ENCODE measurements at places on chromosomes 1 and 21.

DNA sequence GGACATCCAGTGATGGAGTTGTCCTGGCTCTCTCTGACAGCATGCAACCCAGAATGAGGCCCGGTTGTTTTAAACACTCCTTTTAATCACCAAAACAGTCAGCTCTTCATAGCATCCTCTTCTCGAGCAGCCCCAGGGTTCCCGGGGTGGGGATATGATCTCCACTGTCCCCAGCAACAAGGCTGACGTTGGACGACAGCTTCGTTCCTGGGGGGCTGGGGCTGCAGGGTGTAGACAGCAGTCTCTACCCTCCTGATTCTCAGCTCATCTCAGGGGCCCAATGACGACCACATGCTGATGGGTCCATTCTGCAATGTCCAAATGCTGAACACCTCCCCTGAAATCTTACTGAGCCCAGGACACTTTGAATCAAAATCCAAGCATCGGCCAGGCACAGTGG is 27.0 kb downstream of the TRIM11 start:
- DNase-seq = no peak

DNA sequence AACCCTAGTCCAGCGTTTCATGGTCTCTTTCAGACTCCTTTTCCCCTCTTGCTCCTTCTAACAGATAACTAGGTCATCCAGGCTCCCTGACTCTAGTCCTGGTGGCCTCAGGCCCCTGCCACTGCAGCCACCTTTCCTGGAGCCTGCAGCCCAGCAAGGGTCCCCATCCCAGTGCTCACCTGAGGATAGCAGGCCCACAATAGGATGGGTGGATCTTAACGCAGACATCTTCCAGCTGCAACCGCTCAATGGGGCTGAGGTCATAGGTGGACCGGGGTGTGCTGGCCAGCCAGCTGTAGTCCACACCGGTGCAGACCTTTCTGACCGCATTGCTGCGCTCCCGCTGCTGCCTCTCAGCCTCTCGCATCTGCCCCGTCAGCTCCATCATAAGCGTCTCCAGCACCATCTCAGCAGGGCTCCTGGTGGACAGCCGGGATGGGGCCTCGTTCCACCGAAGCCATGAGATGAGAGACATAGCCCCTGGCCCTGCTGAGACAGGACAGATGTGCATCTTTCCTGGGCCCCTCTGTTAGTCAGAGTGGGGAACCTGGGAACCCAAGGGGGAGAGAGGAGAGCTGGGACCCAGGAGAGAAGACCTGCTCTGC is 10.9 kb downstream of the RD3 start:
- DNase-seq = no peak

- DNase-seq = no peak
These were observed 6.2 kb upstream of the PADI4 start for GRCh38 chr1:17301767-17302166.

GRCh38 chr21:37153196-37153934 is 80.3 kb downstream of the TTC3 start:
- DNase-seq = peak; percentile 66

DNA sequence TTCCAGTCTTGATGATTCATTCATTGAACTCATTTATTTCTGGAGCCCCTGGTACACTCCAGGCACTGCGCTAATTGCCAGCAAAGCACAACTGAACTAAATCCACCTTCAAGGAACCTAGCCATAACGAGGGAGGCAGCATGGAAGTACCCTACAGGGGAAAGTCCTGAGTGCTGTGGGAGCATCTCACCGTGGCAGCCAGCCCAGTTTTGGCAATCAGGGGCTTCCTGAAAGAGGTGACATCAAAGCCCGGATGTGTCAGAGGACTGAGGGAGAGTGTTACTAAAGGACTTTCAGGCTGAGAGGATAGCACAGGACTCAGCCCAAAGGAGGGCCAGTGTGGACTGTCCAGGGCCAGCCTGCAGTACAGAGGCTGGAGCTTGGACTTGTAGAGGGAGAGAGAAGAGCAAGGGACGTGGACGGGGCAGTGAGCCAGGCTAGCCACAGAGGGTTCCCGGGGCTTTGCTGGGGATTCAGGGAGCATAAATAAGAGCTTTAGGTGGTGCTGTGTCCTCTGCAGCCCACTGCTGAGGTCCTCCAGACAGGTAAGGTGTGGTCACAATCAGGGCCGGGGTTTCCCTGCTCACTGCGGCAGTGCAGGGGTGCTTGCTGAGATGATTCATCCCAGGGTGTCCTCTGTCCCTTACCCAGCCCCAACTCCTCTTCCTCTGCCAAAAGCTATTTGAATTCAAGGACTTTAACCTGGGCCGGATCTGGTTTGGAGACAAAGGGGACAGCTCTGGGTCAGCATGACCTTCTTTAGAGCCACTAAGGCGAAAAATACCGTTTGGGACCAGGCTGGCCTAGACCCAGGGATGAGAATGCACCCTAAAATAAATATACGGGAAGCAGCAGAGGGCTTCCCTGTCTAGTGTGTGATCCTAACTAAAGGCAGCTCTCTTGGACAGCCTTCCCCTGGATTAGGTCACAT is 128.3 kb downstream of the EDEM3 start:
- no peak for DNase-seq

DNA sequence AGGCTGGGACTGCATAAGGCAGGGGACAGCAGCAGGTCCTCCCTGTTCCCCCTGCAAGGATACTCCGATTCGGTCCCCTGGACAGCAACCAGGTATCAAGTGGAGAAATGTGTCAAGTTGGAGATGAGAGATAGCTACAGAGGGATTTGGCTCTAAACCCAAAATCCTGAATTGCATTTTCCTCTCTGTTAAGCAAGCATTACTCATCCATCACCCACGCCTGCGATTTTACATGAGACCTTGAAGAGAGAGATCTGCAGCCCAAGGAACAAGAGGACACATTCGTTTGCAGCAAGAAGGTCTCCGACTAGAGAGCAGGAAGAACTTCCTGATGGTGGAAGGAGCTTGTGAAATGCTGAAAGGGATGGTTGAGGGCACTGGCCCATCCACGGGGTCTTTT is 21.9 kb downstream of the SYT2 start:
- no peak for DNase-seq

GRCh38 chr1:5938101-5938646 is 54.1 kb downstream of the NPHP4 start:
- peak; percentile 42 for DNase-seq

GRCh38 chr21:34838956-34839820 is 170.4 kb downstream of the CLIC6 start:
- DNase-seq = no peak

GRCh38 chr1:21246905-21247642 is 43.2 kb downstream of the ECE1 start:
- DNase-seq = no peak

DNA sequence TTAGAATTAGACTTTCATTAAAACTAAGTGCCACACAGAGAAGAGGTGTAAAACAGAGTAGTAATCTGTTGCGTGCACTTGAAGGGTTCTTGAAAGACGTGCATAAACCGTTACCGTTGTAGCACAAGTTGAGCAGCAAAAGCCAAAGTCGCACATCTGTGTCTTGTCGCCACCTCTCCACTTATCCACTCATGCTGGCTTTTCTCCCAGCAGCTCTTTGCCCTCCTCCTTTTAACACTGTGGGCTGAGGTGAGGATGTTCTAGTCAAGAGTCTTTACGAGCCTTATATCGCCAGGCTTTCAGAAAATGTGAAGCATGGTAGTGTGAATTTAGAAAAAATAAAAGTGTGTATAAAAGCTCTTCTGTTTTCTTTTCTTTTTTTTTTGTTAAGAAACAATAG is 48.0 kb downstream of the NR5A2 start:
- no peak for DNase-seq

DNA sequence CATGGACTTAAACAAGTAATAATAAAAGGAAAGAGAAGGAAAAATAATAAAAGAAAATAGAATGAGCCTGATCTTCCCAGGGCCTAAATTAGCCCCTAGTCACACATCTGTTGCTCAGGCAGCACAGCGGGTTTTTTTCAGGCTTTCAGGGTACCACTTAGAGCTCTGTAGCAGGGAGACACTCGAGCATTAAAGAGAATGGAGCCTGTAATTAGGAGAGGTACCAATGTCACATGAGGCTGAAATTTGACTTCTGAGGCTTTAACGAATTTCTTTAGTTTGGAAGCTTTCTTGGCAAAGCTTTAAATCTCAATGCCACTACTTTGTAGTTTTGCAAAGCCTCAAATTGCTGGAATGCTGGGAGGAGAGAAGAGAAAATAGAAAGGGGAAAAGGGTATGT is 116.3 kb downstream of the AK5 start:
- DNase-seq = no peak

GRCh38 chr1:27383661-27384060 is 528 bp upstream of the CD164L2 start:
- DNase-seq = no peak

DNA sequence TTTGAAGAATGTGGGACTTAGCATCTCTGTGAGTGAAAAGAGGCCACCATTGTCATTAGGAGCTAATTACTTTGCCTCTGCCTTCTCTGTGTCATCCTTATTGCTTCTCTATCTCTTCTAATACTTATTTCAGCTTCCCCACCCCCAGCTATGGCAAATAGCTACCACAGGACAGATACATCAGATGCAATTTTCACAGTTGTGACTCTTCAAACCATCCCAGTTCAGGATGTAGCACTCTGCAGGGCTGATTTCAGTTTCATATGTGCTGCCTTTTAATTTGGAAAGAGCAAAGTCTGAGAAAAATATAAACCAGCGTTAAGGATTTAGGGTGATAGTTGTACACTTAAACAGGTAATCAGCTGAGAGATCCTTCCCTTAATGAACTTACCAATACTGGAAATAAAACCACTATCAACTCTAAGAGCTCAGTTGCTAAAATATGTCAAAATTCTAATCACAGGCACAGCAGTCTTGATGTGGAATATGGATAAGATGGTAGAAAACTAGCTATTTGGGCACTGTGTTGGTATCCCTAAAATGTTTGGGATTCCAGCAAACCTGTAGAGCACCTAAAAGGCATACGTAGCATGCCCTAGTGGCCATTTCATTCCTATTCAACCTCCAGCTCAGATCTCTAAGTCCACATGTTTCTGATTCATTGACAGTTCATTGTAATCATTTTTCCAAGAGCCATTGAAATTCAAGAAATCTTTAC is 148.4 kb downstream of the SYT2 start:
- no peak for DNase-seq

GRCh38 chr1:236904892-236905741 is 99.1 kb downstream of the MT1HL1 start:
- DNase-seq = peak; percentile 49

DNA sequence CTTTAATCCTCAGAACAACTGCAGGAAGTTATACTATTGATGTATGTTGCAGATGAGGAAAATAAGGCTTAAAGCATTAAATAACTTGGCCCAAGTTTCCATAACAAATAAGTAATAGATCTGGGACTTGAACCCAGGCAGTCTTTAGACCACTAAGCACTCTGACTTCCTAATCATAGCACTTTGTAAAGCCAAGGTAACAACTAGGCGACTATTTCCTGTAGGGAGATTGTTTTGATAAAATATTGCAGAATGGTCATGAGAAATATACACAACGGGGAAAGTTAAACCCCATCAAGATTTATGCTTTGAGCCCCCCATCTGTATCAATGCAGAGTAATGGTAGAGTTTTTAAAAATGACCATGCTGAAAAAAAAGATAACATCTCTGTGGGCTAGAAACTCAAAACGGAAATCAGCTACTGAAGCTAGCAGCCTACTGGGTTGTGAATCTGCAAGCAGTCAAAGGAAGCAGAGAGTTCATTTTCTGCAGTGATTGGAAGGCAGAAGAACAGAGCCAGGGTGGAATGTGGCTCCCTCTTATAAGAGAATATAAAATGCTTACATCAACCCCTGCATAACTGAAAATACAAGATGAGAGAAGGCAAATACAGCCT is 111.2 kb upstream of the OLIG2 start:
- no peak for DNase-seq

- DNase-seq = no peak
These were observed 27.2 kb upstream of the TADA1 start for GRCh38 chr1:166903232-166903631.

DNA sequence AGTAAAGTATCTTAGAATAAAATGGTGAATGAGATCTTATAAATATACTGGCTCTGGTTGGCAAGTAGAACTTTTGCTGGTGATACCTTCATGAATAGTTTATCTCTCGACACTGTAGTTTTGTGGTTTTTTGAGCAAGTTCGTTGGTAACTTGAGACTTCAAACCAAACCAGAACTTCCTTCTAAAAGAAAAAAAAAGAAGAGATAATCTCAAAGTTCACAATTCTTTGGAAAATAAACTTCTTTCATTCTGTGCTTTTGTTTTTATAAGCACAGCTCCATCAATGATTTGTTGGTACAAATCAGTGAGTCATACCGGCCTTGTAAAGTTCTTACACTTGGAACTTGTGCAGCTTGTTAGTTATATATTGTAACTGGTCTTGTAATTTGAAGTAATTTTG is 2.3 kb downstream of the HIPK1 start:
- DNase-seq = no peak

GRCh38 chr1:222284466-222284865 is 263.4 kb downstream of the HHIPL2 start:
- no peak for DNase-seq

DNA sequence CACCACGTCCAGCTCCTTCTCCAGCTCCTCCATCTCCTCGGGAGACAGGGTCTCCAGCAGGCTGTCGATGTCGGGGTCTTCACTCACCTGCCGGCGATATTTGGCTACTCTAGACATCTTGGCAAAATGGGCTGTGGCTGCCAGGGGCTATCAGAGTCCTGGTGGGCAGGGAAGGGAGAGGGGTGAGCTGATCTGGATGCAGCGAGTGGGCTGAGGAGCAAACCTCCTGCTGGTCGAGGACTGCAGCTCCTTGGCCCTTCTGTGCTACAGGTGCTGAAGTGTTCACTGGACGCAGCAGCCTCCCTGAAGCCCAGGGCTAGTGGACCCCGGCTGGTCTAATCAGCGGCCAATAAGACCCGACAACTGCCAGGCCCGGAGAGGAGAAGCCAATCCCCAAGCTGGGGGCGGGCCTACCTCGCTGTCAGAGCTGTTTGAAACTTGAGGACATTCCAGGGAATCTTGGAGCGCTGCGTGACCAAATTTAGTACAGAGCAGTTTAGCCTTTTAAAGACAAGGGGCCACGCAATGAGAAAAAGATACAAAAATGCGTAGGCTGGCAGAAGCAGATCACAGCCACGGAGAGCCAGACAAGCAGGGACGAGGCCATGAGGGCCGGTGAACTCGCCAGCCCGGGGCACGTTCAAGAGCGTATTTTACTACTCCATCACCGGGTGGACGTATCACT is at the start of gene LMOD1:
Gene LMOD1 (minus strand): TSS at position 325 of the 685 bp plus-strand sequence. CDS start 208 bp downstream, at position 117.
- DNase-seq = peak; percentile 95

DNA sequence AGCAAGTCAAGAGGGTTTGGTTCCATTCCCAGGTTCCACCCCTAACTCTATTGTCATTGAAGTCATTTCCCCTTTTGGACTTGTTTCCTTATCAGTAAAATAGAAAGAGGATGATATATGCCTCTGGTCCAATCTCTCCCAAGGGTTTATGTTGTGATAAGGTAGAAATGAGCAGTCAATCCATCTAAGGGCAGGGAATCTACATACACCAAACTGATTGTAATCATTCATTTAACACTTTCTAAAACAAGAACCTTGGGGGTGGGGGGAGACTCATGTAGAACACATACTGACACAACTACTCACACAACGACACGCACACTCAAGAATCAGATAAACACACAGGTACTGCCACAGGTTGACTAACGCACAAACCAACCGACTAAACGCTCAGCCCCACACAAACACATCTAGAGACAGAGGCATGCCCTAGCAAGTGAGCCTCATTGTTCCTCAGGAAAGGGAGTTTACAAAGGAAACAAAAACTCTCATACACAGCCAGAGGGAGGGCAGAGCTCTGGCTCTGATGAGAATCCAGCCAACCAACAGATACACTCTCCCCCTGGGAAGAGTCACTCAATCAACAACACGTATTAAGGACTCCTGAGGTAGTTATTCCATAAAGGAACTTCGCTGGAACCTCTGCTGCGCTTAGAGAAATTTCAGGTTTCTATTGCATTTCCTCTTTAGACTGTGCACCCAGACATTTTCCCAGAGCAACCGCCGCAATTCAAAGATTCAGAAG is 1.0 kb downstream of the F11R start:
- no peak for DNase-seq

Data from AG04449 (cell line).